ENCODE measurements at places on chromosomes 3 and 15.

DNA sequence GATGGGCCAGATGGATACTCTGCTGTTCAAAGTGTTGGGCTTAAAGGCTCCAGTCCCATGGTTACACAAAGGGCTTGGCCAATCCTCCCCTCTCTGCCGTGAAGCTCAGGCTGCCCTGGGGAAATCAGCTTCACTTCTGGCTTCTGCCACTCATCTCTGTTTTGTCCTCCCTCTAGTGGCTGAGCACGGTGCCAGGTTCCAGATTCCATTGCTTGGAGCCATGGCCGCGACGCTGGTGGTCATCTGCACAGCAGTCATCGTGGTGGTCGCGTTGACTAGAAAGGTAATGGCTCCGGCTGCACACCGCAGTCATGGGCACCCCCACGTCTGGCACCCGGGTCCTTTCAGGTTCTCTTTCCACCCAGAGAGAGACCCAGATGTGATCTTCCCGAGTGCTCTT, 5.6 kb downstream of the TIGIT start:
- no peak for DNase-seq

GRCh38 chr3:176208283-176208682, 989.0 kb downstream of the TBL1XR1 start:
- no peak for DNase-seq

DNA sequence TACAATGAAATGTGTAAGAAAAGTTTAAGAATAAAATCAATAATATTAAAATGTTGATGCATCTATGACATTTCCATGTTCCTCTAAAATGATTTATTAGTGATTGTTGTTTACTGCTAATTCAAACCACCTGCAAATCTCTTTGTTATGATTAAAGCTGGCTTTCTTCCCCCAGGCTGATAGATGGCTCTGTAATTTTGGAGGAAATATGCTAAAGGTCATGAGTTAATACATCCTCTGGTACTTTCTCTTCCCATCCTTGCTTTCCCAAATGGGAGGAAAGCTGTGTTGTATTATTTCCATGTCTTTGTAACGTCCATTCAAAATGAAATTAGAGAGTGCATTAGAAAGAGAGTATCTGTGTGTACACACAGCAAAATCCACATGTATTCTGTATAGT, 139.5 kb upstream of the TMCO5A start:
- DNase-seq: no peak

DNA sequence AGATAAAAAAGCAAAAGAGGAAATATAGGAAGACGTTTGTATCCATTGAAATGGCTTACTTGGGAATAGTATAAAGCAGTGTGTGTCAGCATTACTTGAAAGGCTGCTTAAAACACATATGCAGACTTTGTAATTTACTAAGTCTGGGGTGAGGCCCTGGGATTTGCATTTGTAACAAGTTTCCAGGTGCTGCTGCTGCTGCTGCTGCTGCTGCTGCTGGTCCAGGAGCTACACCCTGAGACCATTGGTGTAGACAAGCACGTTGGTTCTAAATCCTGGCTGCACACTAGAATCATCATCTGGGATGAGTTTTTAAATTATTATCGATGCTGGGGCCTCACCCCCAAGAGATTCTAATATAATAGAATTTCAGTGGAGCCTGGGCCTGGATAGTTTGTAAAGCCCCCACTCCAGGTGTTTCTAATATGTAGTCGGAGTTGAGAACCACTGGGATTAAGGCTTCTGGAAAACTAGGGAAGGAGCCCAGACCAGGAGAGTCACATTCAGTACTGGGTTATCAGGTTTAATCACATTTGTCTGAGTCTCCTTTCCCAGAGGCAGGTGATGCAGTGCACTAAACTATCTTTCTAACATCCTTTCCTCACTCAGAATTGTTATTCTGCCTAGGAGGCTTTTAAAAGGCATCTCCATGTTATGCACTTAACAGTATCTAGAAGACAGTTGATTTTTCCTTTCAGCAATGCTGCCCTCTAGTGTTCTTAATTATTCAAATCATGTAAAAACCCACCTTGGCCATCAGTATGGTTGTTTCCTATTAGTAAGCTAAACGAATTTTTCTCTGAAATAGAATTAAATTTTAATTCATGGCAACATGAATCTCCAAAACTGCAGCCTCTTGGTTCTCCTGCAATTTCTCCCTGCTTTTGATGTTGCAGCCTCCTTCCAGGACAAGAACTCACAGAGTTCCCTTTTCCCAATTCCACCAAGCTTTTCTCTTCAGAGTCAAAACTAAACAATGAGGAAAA, 45.4 kb downstream of the SSR3 start:
- no peak for DNase-seq

DNA sequence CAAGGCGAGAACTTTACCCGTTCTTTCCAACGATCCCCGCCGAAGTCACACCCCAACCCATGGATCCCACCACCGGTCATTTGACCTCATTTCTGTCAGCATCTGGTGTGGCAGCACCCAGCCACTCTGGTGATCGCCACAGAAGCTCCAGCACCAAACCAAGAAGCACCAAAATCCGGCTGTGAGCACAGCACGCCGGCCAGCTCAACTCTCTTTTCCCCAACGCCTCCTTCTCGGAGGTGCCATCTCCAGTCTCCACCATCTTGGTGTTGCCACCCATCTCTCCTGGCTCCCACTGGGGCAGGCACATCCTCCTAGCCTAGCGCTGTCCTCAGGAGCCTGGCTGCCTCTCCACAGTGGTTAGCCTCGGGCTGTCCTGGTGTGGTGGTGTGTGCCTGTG, 6.5 kb downstream of the MUC4 start:
- DNase-seq: no peak

DNA sequence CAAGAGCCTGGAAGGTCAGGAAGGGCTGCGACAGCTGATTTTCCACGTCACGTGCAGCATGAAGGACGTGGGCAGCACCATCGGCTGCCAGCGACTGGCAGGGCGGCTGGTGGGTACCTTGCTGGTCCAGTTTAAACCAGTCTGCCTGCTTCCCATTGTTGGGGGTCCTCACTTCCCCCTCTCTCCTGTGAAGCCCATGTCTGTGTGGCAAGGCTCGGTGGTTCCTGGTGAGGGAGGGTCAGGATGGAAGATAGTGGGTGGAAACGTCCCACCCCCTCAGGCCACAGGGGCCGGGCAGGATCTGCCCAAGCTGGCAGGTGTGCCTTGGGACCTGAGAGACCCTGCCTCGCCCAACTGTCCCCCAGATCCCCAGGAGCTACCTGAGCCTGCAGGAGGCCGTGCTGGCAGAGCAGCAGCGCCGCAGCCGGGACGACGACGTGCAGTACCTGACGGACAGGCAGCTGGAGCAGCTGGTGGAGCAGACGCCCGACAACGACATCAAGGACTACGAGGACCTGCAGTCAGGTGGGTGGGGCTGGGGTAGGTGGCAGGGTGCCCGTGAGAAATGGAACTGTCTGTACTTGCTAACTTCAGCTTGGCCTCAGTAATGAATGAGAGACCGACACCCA, 108.2 kb downstream of the LRRK1 start:
- DNase-seq: no peak

DNA sequence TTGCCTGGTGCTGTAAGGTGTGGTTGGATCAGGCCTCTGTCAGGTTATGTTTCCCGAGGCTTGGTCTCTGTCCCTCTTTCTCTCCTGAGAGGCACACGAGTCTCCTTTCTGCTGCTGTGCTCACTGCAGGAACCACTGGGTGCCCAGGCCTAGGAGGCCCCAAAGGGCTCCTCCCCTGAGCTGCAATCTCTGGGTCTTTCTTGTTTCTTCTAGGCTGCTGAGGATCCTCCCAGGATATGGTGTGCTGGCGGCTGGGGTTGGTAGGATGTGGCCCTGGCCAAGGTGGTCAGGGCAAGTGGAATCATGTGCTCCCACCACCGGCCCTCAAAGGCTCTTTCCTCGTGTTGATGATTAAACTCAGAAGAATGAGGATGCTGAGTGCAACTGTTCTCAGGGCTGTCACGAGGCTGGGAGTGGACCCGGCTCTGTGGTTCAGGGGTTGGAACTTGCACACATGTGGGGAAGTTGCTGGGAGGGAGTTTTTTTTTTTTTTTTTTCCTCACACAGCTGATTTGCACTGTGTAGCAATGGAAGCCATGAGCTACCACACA, 43.6 kb upstream of the CTSH start:
- DNase-seq: peak; percentile 69

- no peak for DNase-seq
Measured at GRCh38 chr15:31782951-31783350, 247.4 kb upstream of the CHRNA7 start.

DNA sequence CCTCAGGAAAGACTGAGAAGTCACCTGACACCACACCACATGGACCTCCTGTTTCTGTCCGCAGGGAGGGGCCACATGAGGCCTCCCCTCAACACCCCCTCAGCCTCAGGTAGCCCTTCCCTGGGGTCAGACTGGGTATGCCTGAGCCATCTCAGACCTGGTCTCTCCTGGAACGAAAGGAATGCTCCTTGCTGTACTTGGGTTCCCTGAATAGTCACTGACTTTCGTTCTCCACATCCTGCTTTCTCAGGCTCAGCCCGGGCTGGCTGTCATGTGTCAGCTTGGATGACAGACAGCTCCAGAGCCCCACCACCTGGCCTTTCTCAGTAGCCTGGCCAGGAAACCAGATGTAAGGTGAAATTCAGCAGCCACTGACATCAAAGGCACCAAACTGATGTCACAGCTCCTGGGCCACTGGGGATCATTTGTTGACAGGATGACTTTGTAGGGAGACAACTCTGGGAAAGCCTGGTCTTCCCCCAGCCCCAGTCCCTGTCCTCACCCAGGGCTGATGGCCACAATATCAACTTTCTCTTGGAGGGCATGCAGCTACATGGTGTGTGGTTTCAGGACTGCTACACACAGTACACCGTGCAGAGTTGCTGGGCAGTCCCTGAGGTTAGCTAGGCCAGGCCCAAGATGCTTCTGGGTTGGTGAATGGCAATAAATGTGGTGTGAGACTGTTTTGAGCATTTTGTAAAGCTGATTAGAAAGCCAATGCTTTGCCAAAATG, 141.4 kb upstream of the MRPS22 start:
- DNase-seq: no peak

DNA sequence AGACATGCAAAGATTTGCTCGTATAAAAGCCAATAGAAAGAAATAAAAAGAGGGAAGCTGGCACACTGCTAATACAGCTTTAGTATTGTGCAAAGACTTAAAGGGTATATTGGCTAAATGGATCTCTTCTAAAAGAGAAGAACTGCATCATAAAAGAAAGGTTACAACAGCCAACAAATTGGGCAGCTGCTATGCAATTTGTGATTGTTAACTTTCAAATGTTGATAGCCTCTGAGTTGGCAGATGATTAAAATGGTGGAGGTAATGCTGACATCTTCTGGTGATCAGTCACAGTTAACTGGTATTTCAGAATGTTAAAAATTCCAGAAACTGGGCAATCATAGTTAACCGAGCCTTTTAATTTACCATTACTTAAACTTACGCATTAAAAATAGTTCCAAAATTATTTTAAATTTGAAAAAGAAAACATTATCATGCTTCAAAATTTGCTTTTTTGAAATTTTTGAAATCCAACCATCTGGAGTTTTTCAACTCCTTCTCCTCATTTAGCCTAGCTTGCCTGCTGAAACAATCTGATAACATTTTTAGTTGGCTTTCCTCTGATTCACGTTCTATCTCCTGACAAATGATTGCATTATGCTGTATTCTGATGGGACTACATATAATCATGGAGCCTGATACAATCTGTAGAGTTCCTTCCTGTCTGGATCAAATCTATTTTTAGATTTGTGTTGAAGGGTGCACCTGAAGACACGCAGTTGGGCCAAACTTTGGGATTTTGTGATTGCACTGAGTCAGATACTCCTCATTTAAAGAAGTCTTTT, 144.0 kb upstream of the PDZRN3 start:
- DNase-seq: no peak

GRCh38 chr3:58217209-58217811, 6.5 kb upstream of the DNASE1L3 start:
- peak; percentile 68 for DNase-seq

DNA sequence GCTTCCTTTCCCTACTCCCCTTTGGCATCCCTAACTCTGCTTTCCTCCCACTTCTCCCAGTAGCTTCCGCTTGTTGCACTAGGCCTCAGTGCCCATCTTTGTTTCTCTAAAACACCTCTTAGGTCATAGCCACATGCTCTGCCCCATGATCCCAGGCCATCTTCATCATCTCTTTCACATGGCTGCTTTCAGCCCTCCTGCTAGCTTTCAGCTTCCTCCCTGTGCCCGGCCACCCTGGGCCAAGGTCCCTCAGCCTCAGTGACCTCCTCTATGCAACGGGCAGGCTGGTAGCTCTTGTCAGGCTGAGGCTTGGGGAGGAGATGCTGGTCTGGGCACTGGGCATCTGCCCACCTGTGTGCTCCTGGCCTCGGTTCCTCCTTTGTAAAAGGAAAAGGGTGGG, 2.3 kb downstream of the PLEKHO2 start:
- DNase-seq: no peak

DNA sequence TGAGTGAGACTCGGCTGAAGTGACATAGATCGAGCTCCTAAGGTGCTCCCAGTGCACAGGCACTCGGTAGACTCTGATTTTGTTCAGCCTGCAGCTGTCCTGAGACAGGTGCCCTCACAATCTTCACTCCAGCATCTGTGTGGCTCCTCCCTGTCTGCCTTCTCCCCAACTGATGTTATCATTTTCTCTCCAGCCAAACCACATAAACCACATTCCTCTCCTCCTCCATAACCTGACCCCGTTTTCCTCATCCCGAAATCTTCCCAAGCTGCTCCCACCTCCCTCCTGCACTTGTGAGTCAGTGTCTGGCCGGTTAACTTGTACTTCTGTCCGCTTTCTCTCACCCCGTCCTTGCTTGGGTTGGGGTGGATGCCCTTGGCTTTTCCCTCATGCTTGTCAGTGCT, 93.3 kb upstream of the HACD2 start:
- DNase-seq: no peak

GRCh38 chr3:37387462-37387861, 213.1 kb upstream of the LRRFIP2 start:
- no peak for DNase-seq

- no peak for DNase-seq
Measured at GRCh38 chr3:3066378-3066777, 43.8 kb downstream of the IL5RA start.

- no peak for DNase-seq
Measured at GRCh38 chr3:126154391-126155279, 25.8 kb downstream of the ALDH1L1 start.

DNA sequence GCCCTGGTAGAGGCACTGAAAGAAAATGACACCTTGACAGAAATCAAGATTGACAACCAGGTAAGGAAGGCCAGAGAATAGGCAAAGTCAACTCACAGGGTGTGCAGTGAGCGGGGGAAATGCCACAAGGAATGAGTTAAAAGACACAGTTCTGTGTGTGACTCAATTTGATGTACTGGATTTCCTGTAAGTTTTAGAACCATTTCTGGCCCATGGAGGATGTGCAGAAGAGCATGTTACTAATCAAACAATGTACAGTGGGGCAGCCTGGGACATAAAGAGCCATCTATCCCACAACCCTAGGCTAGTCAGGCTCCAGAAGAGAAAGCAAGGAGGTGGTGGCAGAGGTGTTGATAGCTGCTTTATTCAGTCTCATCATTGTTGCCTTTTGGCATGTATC, 31.2 kb upstream of the TMOD3 start:
- no peak for DNase-seq

GRCh38 chr3:53303957-53304356, 43.4 kb downstream of the DCP1A start:
- DNase-seq: no peak

GRCh38 chr3:194534243-194534642, 47.4 kb upstream of the ATP13A3 start:
- DNase-seq: no peak

- DNase-seq: no peak
Measured at GRCh38 chr3:47984075-47984728, 32.0 kb downstream of the MAP4 start.

GRCh38 chr15:80695099-80695910, at the start of gene ABHD17C:
Gene ABHD17C, plus strand, starts transcription at chr15:80695310. Its CDS starts 120 bp downstream, at chr15:80695430.
- peak; percentile 41 for DNase-seq

Measured in C1 segment of cervical spinal cord (tissue), 14 donors.